ENCODE measurements at places on chromosomes 6 and 20.

- DNase-seq: peak; percentile 71
These were observed 1.2 kb downstream of the AKAP12 start for GRCh38 chr6:151240791-151241642.

DNA sequence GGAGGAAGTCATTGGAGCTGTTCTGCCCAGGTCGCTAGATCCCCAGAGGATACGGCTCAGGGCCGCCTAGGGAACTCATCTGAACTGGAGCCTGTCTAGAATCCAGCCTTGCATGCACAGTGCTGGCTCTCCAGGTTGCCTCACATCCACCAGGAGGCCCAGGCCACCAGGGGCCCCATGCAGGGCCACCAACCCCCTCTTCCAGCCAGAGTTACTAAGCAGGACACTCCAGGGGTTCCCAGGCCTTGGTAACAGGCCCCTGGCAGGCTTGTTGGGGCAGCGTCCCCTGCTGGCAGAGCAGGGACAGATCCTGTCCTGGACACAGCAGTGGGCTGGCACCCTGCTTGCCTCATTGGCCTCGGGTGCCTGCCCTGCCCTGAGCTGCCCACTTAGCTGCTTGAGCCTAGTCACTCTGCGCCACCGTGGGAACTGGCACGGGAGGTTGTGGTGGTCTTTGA is 35.3 kb downstream of the EFCAB8 start:
- peak; percentile 39 for DNase-seq

- DNase-seq: no peak
These were observed 7.0 kb upstream of the DSE start for GRCh38 chr6:116363759-116364158.

DNA sequence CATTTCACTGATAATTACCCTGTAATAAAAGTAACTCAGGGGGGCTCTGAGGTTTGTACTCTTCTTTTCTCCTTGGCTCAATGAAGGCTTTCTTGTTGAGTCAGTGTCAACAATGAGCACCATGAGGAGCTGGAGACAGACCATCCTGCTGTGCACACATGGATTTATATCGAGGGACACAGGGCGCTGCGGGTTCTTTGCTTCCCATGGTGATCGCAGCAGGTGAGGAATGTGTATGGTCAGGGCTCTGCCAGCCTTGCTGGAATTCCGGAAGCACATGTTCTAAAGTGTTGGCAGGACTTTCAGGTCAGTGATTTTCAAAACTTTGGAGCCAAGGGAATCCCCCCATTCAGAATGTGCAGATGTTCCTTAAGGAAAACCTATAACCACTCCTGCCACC is 27.1 kb downstream of the SMOC2 start:
- DNase-seq: no peak

- no peak for DNase-seq
These were observed 654.1 kb downstream of the KIF16B start for GRCh38 chr20:15919118-15919517.

DNA sequence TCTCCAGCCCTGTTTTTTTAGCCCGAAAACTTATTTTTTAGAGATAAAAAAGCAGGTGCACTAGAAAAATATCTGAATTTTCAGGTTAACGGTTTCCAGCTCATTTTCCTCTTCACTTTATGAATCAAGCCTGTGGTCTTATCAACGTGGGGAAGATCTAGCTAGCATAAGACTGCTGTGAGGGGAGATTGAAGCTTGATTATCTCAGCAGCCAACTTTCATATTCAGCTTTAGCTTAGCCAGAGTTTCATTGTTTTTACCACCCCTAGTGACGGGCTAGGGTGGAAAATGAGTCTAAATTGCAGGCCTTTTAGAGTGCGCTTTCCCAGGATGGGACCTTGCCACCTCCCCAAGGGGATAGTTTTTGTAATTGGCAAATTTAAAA is 11.9 kb upstream of the RBM38 start:
- no peak for DNase-seq

DNA sequence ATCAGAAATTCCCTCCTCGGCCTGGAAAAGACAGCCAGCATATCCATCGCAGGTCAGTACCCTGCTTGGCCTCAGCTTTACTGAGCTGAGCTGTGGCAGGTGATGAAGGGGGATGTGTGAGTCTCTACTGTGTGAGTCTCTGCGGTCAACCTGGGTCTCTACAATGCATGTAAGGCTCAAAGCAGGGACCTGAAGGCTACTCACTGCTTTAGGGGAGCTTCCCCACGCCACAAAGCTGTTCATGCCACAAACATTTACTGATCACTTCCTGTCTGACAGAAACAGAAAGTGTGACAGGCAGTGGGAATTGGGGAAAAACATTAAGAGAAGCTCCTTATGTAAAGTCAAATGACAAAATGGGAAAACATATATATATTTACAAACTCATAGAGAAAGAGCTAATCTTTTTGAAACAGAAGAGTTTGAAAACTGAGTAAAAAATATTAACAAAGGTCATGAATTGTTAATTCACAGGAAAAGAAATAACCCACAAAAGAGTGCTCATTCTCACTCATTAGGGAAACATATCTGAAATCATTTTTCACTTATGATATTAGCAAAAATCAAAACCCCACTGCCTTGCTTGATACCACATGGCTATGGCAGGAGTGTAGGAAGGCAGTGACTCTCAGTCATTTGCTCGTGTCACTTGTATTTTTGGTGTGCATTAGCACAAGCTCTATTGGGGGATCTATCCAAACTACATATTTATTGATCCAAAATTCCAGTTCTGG is 5.8 kb downstream of the BTN3A3 start:
- no peak for DNase-seq
